ENCODE measurements at places on chromosomes 2 and 18.

- no peak for DNase-seq
Observed at GRCh38 chr2:235235977-235236767, 257.7 kb upstream of the AGAP1 start.

DNA sequence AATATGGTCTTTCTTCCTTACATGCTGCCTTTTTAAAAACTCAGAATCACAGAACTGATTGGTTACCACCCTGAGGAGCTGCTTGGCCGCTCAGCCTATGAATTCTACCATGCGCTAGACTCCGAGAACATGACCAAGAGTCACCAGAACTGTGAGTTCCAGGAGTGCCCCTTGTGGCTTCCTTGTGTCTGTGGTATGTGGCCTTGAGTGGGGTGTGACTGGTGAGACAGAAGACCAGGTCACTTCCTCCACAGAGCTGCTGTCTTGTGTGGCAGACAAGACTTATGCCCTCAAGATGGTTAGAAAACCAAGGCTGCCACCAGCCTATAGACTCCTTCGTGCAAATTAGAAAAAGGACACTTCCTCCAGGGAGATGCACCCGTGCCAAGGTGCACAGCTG is 72.6 kb downstream of the EPAS1 start:
- peak; percentile 5 for DNase-seq

- no peak for DNase-seq
Observed at GRCh38 chr2:178628605-178629004, 148.3 kb downstream of the PLEKHA3 start.

DNA sequence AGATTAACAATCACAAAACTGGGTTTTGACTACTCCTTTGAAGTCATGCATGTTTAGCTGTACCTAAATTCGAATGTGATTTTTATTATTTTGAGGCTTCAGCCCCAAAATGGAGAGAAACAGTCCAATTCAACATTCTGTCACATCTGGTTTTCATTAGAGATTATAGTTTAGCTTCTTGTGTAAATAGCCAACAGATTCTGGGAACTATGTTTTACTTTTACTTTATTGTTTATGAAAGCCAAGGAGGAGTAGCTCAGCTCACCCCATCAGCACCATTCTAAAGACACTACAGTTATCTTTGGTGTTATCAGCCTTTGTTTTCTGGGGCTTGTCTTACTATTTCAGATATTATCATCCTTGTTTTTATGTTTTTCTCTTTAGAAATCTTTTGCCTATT is 465.0 kb upstream of the CWC22 start:
- no peak for DNase-seq

- DNase-seq = no peak
Observed at GRCh38 chr18:63894106-63894772, 6.7 kb downstream of the SERPINB2 start.

GRCh38 chr2:218331745-218332144 is 24.9 kb upstream of the CATIP start:
- no peak for DNase-seq

- DNase-seq = no peak
Observed at GRCh38 chr18:23832911-23833310, 143.7 kb downstream of the LAMA3 start.

DNA sequence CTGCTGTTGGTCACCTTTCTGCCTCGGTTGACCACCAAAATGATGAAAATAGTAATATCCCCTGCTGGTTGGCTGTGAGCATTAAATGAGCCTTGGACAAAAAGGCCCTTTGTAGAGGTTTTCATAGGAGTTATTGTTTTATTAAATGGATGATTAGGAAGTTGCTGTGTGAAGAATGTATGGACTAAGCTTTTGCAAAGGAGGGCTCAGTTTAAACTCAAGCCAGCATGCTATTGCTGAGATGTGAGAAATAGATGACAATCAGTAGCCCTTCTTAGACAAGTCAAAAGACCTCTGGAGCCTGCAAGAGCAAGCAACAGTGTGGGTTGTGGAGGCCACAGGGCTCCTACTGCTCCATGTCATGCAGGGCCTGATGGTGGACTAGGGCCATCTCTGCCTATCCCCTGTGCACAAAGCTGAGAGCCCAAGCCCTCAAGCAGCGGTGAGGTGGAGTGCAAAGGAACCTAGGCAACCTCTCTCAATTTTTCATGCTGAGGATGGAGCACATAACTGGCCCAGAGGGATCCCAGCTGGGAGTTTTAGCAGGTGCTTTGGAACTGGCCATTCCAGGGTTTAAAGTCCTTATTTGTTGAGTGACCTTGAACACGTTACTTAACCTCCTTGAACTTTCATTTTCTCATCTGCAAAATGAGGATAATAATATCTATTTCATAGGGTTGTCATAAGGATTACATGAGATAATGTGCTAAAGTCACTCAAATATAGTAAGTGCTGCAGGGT is 37.1 kb downstream of the FOSL2 start:
- DNase-seq = no peak

DNA sequence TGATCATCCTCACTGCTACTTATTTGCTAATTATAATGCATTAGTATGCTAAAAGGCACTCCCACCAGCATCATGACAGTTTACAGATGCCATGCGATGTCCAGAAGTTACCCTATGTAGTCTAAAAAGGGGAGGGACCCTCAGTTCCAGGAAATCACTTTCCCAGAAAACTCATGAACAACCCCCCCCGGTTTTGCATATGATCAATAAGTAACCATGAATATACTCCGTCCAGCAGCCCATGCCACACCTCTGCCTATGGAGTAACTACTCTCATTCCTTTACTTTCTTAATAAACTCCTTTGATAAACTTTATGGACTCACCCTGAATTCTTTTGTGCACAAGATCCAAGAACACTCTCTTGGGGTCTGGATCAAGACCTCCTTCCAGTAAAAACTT is 86.8 kb downstream of the MALT1 start:
- DNase-seq = no peak

DNA sequence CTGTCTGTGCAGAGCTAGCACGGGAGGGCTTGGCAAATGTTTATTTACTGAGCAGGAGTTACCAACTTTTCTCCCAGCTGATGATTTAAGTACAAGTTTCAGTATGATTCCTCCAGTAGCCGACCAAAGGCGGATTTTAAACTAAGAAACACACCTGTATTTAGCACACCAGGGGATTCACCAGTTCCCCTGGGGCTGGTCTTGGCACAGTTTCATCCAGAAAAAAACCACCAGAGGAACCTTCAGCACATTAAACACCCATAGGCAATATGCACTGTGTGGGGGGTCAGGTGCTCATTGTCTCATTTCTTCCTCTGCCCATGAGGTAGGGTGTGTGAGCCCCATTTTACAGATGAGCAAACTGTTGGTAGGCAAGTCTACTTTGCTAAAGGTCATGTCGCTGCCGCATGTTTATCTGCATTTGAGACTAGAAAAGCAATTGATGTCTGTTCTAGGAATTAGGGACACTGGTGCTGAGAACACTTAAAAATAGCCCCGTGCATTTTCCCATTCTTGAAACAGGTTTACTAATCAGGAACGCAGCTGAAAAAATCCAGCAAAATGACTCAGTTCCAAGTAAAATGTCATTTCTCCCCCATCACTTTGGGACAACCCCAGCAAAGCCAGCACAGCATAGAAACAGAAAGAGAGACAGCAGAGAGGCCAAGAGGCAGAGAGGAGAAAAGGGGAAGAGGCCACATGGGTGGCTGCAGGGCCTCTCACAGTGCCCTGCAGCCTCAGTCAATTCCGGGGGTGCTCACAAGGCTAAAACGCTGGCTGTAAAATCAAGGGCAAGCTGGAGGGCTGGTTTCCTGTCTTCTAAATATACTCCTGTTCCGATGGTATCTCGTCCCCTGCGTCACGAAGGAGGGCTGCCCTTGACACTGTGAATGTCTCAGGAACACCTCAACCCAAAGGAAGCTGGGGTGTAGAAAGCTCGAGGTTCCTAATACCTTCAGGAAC is 166.8 kb upstream of the ID2 start:
- no peak for DNase-seq

GRCh38 chr18:12726774-12727550 is 24.1 kb downstream of the PSMG2 start:
- peak; percentile 67 for DNase-seq

DNA sequence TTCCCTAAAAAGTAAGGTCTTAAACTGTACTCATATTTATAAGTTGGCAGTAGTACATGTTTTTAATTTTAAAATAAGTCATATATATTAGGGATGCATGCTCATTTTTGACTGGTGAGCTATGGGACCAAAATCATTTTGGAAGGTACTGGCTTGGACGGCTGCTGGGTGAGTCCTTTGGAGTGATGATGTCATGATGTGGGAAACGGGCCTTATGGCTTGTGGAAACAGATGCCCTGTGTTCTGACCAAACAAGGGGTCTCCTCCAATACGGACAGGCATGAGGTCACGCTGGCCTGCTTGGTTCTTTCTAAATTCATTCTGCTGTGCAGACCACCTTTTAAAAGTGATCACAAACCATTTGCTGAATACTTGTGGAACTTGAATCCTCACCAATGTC is 109.2 kb upstream of the MGAT5 start:
- DNase-seq = no peak

DNA sequence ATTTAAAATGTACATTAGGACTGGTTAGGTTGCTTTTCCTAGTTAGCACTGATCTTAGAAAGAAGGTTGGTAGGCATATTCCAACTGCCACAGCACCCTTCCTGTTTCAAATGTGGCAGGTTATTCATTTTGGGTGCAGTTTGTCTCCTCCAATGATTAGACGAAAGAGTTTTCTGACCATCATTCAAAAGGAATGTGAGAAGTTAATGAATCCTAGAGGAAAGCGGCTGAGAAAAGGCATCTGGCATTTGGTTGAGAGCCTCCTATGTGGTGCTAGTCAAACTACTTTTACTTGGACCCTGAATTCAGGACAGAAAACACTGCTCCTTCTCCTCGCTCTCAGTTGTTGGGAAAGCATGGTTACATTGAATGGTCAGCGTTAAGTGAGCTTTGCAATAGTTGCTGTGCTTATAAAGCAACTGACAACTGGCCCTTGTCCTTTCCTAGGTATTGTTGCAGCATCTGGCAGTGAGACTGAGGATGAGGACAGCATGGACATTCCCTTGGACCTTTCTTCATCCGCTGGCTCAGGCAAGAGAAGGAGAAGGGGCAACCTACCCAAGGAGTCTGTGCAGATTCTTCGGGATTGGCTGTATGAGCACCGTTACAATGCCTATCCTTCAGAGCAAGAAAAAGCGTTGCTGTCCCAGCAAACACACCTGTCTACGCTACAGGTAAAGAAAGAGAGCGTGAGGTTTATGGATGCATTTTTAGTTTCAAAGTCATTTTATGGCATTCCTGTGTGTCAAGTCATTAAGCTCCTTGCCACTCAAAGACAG is 6.1 kb downstream of the TGIF1 start:
- DNase-seq = peak; percentile 44

GRCh38 chr2:185567196-185567595 is 171.4 kb upstream of the FSIP2 start:
- DNase-seq = no peak

DNA sequence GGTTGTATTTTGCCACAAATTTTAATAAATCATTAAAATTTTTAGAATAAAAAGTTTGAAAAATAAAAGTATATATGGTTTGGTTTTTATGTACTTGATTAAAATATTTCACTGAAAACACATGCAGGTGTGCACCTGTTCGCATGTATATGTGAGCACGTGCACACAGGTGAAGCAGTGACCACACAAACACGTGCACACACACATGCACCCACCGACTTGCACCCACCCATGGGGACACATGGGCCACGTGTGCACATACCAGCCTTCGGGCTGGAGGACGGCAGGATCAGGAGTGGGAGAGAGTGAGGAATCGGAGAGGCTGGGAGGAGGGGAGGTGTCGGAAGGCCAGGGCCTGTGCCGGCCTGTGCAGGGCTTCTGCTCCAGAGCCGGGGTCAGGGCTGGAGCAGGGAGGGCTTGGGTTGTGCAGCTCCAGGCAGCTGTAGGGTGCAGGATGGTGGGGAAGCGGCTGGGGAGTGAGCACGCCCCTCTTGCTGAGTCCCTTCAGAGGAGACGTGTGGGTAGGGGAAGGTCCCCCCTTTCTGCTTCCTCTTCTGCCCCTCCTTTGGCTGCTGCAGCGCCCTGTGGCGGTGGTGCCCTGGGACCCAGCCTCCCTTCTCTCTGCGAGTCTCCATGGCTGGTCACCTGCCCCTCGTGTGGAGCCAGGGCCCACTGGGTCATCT is 106.9 kb upstream of the HDAC4 start:
- DNase-seq = no peak

- peak; percentile 35 for DNase-seq
Observed at GRCh38 chr2:221447310-221447709, 124.8 kb downstream of the EPHA4 start.

- no peak for DNase-seq
Observed at GRCh38 chr2:238370823-238371372, 50.6 kb downstream of the TRAF3IP1 start.

DNA sequence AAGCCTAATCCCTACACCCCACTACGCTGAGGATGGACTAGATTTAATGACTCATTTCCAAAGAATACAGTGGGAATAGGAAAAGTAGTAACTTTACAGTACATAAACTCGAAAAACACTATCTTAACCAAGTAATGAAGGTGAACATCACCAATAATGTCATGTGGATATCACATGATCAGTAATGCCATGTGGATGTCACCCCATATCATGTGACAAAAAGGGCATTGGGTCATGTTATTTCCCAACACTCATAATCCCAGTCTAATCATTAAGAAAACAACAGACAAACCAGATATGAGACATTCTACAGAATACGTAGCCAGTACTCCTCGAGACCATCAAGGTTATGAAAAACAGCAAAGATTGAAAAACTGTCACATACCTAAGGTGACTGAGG is 667.3 kb upstream of the CRIM1 start:
- no peak for DNase-seq

DNA sequence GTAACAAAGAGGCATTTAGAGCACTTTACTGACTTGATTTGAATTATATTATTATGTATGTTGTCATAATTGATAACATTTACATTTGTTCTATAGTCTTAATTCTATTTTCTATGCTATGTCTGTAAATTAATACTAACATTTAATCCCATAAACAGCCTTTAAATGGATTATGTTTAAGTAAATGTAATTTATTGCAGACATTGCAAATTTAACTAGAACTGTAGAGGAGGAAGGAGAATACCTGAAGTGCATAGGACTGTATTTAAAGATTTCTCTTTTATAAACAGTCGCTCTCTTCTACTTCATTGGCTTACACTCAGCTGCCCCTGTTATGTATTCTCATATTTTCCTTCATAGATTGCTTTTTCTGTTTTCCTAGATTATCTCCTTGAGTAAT is 92.4 kb downstream of the SPAG16 start:
- no peak for DNase-seq
